ENCODE measurements at places on chromosomes 7 and 10. TPM values are rescaled to one million over a fixed set of nuclear protein-coding genes. Genes with fewer than 3 reads are reported as not detected.
A peak's percentile ranks its signal among the peaks of the same experiment; 100 is the strongest.

DNA sequence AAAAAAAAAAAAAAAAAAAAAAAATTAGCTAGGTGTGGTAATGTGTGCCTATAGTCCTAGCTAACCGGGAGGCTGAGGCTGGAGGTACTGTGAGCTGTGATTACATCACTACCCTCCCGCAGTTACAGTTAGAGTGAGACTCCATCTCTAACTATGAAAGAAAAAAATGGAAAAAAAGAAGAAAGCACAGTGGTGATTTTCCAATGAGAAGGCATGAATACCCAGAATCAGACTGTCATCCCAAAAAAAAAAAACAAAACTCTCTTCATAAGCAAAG lies 269.9 kb upstream of the MKLN1 start:
- peak; percentile 31 for DNase-seq

- no peak for DNase-seq
Observed at GRCh38 chr10:97788552-97789442, 17.0 kb upstream of the SFRP5 start.

Gene SORBS1
- total RNA-seq: 1.4 TPM

Gene PRPS1L1
- total RNA-seq: not detected
